ENCODE measurements at places on chromosomes 3 and 15. TPM values are rescaled to one million over a fixed set of nuclear protein-coding genes. Genes with fewer than 3 reads are reported as not detected.

The HCLS1 gene
- total RNA-seq, result 196 TPM

The COLQ gene
- total RNA-seq, result 2.9 TPM

The CYP1A2 gene
- not detected for total RNA-seq

The TMCO5A gene
- not detected for total RNA-seq

The TGM5 gene
- total RNA-seq, result 0.11 TPM

The TEX55 gene
- not detected for total RNA-seq

The ACKR2 gene
- 1.4 TPM for total RNA-seq

DNA sequence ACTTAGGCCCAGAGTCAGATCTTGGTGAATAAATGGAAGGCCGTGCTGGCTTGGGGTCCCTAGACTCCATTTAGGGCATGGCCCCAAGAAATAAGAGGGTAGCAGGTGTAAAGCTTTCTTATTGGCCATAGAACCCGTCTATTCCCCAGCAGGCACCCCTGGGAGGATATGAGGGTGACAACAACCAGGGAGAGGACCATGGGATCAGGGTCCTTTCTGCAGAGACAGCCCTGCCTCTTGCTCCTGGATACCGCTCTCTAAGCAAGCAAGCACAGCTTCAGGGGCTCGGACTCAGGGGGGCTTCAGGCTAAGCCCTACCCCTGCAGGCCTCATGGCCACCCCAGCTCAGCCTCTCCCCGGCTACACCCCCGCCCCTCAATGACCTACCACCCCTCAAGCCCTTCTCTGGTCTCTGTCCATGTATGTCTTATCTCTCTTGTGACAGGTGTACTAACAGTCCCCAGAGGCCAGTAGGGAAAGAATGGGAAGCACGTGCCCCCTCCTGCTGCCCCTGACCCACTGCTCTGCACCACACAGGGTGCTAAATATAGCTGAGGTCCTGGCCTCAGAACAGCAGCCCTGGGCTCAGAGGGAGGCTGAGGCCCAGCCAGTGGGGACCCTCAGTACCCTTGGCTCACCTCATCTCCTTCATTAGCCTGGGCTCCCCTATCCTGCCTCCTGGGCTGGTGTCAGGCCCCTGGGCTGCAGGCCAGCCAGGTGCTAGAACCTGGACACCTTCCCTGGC, 1.9 kb downstream of the XIRP1 start:
- H3K4me1 ChIP-seq, result peaks cover 28% of the 10 kb centered on the region
- H3K27ac ChIP-seq, result no peak overlapping the region
- no peak overlapping the region for H3K4me3 ChIP-seq
- no peaks in the 10 kb centered on the region for H3K36me3 ChIP-seq

DNA sequence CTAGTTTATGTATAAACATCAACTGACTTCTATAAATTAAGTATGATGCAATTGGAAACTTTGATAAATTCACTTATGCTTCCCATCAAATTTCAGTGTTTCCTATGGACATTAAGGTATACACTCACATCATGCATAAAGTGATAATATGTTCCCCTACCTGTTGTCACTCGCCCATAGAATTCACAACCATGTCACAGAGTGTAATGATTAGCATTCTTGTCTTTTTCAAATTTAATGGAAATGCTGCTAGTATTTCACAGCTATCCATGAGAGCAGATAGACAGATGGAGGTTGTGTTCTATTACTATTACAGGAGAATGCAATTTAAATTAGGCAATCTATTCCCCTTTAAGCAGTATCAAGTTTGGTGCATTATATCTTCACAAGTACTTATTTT, 984 bp downstream of the PLSCR4 start:
- H3K4me1 ChIP-seq, result no peaks in the 10 kb centered on the region
- H3K27me3 ChIP-seq, result peaks cover 33% of the 10 kb centered on the region
- H3K4me3 ChIP-seq, result peak overlapping the region; percentile 59

DNA sequence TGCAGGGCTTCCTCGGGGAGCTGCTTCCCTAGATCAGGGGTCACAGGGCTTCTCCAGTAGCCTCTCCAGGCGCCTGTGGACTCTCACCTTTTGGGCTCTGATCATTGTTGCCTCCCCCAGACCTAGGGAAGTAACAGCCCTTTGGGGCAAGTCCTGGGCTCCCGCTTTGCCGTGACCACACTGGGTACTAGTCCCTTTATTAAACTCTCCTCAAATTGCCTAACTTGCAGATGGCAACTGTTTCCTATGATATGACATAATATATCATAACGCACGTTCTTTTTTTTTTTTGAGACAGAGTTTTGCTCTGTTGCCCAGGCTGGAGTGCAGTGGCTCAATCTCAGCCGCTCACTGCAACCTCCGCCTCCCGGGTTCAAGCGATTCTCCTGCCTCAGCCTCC, 17.9 kb upstream of the NRROS start:
- H3K4me1 ChIP-seq, result peaks cover 39% of the 10 kb centered on the region
- no peaks in the 10 kb centered on the region for H3K36me3 ChIP-seq
- no peaks in the 10 kb centered on the region for H3K27me3 ChIP-seq
- no peak for DNase-seq
- H3K4me3 ChIP-seq, result no peak overlapping the region

DNA sequence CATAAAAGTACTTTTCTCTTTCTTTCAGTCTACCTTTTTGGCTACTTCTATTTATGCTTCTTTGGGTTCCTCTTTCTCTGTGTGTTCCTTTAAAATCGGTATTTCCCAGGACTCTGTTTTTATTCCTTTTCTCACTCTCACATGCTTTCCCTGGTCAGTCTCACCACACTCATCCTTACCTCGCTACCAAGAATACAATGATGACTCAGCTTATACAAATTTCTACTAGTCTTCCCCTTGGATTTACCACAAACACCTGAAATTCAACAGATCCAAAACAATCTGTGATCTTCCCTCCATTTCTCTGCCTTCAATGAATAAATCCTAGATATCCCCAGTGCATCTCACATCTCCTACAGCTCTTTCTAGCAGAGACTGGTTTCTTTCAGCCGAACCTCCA, 52.9 kb downstream of the TUBGCP4 start:
- H3K4me1 ChIP-seq, result peaks cover 12% of the 10 kb centered on the region
- H3K4me3 ChIP-seq, result no peak overlapping the region
- H3K27me3 ChIP-seq, result no peaks in the 10 kb centered on the region
- H3K27ac ChIP-seq, result no peak overlapping the region
- DNase-seq, result no peak
- H3K36me3 ChIP-seq, result peaks cover 31% of the 10 kb centered on the region

- DNase-seq, result no peak
- no peak overlapping the region for H3K27ac ChIP-seq
- no peak overlapping the region for H3K4me3 ChIP-seq
- H3K4me1 ChIP-seq, result no peaks in the 10 kb centered on the region
- H3K27me3 ChIP-seq, result no peaks in the 10 kb centered on the region
Measured at GRCh38 chr3:134985864-134986715, 191.0 kb downstream of the EPHB1 start.

DNA sequence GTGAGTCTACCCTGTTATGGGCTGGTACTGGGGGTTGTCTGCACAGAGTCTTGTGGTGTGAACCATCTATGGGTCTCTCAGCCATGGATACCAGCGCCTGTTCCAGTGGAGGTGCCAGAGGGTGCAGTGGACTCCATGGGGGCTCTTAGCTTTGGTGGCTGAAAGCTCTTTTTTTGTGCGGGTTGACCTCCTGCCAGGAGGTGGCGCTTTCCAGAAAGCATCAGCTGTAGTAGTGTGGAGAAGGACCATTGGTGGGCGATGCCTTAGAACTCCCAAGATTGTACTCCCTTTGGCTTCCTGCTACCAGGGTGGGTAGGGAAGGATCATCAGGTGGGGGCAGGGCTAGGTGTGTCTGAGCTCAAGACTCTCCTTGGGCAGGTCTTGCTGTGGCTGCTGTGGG, 602.6 kb downstream of the RSL24D1 start:
- H3K27ac ChIP-seq, result no peak overlapping the region
- H3K36me3 ChIP-seq, result no peaks in the 10 kb centered on the region
- no peaks in the 10 kb centered on the region for H3K27me3 ChIP-seq

- no peak overlapping the region for H3K4me3 ChIP-seq
- H3K36me3 ChIP-seq, result no peaks in the 10 kb centered on the region
- DNase-seq, result no peak
- no peak overlapping the region for H3K27ac ChIP-seq
- no peaks in the 10 kb centered on the region for H3K4me1 ChIP-seq
- peaks cover 4% of the 10 kb centered on the region for H3K27me3 ChIP-seq
Measured at GRCh38 chr15:88031461-88031860, 225.1 kb downstream of the NTRK3 start.

DNA sequence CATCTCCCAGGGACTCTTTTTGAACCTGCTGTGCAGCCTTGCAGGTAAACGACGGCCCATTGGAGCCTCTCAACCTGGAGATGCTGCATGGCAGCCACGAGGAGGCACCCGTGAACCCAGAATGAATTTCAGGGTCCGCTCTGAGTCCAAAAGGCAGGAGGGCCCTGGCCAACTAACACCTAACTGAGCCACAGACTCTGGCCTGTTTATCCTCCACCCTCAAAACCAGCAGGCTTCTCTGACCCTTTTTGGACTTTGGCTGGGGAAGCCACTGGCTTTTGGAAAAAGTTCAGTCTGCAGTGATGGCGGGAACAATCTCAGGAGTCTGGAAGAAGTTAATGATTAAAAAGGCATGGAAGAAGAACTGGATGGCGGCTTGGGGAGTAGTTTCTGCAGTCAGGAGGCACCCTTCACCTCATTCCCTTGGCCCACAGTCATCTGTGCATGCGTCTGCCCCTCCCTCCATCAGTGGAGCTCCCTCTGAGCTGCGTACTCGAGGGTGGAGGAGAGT, 4.1 kb downstream of the PXYLP1 start:
- H3K27me3 ChIP-seq, result no peaks in the 10 kb centered on the region
- no peak for DNase-seq
- H3K27ac ChIP-seq, result peak overlapping the region; percentile 47
- H3K4me1 ChIP-seq, result peaks cover 79% of the 10 kb centered on the region
- H3K4me3 ChIP-seq, result no peak overlapping the region

DNA sequence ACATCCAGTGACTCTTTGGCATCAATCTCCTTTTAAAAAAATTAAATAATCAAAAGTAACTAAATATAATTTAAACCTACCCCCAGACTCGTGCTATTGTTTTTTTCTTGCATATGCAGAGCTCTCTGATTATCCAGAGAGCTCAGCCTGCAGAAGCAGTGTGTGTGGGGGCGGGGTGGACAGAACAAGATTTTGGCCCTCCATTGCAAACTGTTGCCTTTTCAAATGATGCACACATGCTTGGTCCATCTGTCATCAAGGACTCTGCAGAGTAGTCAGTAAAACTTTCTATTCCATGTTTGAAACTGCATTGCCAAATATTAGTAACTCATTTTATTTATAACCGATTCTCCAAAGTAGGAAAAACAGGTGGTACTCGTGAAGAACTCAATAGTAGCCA, 28.6 kb upstream of the STXBP5L start:
- no peak overlapping the region for H3K4me3 ChIP-seq
- no peak for DNase-seq
- H3K27ac ChIP-seq, result no peak overlapping the region
- H3K4me1 ChIP-seq, result no peaks in the 10 kb centered on the region
- H3K36me3 ChIP-seq, result no peaks in the 10 kb centered on the region
